ENCODE measurements at places on chromosomes 5 and 9. TPM values are rescaled to one million over a fixed set of nuclear protein-coding genes. Genes with fewer than 3 reads are reported as not detected.

DNA sequence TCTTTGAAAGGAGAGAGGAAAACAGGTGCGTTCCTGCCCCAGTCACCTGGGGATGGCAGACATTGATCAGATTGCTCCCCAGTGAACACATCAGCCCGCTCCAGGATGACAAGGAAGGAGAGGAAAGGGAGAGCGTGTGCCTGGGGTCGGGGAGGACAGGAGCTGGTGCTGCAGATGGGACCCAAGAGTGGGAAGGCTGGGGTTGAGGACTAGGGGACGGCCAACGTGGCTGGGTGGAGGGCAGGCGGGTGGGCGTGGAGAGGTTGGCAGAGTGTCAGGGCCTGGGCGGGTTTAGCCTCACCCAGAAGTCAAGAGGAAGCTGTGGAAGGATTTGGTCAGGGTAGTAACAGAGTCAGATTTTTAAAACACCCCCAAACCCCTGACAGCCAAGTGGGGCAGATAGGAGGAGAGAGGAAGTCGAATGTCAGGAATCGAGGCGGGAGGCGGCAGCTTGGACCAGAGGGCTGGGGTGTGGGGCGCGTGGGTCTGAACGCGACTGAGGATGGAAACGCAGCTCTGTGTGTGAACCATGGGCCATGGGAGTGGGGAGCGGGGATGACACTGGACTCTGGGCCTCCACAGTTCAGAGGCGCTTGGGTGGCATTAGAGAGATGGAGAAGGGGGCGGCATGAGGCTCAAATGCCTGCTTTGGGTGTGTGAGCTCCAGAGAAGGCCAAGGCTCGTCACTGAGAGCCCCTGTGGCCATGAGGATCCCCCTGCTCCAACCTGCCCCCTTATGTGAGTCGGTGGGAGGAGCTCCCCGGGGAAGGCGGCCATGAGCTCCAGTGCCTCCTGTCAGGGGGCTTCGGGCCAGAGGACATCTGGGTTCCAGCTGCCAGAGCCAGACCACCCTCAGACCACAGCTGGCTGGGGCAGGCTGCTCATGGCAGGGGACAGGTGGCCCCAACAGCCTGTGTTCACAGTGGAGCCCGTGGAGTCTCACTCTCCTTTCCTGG, 24.6 kb downstream of the LAMC3 start:
- no peaks in the 10 kb centered on the region for H3K4me1 ChIP-seq
- DNase-seq, result no peak
- H3K36me3 ChIP-seq, result no peaks in the 10 kb centered on the region
- no peak overlapping the region for H3K27ac ChIP-seq
- H3K4me3 ChIP-seq, result no peak overlapping the region
- H3K27me3 ChIP-seq, result no peaks in the 10 kb centered on the region

GRCh38 chr5:121380066-121380465, 471.6 kb upstream of the FTMT start:
- H3K4me1 ChIP-seq, result no peaks in the 10 kb centered on the region
- DNase-seq, result no peak
- no peaks in the 10 kb centered on the region for H3K27me3 ChIP-seq
- H3K4me3 ChIP-seq, result no peak overlapping the region

DNA sequence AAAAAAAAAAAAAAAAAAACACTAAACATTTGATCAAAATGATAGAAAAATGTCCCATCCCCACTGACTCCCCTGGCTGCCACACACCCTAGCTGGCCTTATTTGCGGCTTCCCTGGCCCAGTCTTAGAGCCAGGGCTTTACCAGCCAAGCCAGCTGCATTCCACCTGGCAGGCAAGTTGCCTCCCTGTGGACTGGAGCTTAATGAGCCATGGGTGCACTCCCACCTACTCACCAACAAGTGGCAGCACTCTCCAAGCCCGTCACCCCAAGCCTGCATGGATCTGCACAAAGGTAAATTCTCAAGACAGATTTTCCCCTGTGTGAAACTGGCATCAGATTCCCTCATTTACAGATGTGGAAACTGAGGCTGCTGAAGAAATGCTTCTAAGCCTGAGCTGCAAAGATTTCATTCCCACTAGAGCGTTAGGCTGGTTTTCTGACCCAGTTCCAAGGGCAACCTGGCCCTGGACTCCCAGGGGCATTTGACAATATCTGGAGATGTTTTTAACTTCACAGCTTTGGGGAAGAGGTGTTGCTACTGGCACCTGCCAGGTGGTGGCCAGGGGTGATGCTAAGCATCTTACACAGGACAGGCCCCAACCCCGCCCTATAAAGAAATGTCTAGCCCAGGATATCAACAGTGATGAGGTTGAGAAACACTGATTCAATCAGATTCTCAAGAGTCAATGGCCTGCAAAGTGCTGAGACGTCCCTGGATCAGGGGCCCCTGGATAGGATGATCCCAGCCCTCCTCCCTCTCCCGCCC, 21.9 kb upstream of the VDAC1 start:
- H3K27ac ChIP-seq, result no peak overlapping the region
- DNase-seq, result peak; percentile 91
- H3K36me3 ChIP-seq, result no peaks in the 10 kb centered on the region
- no peak overlapping the region for H3K4me3 ChIP-seq

GRCh38 chr9:35909274-35909673, at the start of gene SPAAR:
Gene SPAAR, plus strand, starts transcription at chr9:35909490. Its CDS starts 974 bp downstream, at chr9:35910464.
- H3K36me3 ChIP-seq, result no peaks in the 10 kb centered on the region
- no peak within 1 kb of the TSS for H3K4me3 ChIP-seq
- peak within 1 kb of the TSS; percentile 60 for H3K27ac ChIP-seq
- peaks cover 20% of the 10 kb centered on the region for H3K4me1 ChIP-seq

DNA sequence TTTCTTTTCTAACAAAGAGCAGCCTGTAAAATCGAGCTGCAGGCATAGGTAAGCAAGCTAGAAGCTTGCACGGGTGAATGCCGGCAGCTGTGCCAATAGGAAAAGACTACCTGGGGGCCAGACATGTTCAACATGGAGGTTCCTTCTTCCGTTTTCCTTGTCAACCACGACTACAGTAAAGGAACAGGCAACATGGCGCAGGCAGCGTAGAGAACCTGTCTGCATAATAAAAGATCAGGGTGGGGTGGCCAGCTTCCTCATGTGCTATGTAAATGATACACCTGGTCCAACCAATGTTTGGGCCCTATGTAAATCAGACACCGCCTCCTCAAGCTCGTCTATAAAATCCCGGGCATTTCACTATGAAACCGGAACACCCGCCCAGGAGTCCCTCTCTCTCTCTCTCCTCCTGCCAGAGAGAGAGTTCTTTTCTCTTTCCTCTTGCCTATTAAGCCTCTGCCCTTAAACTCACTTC, 103.8 kb upstream of the LIFR start:
- DNase-seq, result peak; percentile 85
- no peak overlapping the region for H3K4me3 ChIP-seq
- H3K4me1 ChIP-seq, result no peaks in the 10 kb centered on the region
- H3K36me3 ChIP-seq, result no peaks in the 10 kb centered on the region

Gene ADAMTS19
- total RNA-seq, result 27.4 TPM

DNA sequence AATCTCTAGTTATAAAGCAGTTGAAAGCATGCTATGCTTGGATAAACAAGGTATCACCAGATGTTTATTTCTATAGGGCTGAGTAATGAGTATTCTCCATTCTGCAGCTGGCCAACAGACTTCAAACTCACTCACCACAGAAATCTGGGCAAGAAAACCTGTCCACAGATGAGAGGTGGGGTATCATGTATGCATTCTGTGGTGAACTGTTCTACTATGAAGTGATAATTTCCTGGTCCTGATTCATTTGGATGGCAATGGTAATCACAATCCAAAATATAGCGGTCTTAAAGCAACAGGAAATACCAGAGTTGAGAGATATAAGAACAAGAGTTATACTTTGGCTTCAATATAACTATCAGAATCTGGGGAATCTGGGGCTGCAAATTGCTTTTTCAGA, 65.9 kb upstream of the EFNA5 start:
- DNase-seq, result no peak
- H3K36me3 ChIP-seq, result no peaks in the 10 kb centered on the region
- H3K4me1 ChIP-seq, result no peaks in the 10 kb centered on the region
- no peak overlapping the region for H3K27ac ChIP-seq
- no peak overlapping the region for H3K4me3 ChIP-seq

GRCh38 chr5:149423794-149424268, 44.7 kb upstream of the IL17B start:
- H3K4me3 ChIP-seq, result no peak overlapping the region
- no peak for DNase-seq
- 0 out of 2 replicates have a peak overlapping the region, but pooled peaks have one; percentile 76 for H3K27ac ChIP-seq
- peaks cover 31% of the 10 kb centered on the region for H3K4me1 ChIP-seq

- H3K27me3 ChIP-seq, result peaks cover 3% of the 10 kb centered on the region
- H3K4me3 ChIP-seq, result no peak overlapping the region
- H3K4me1 ChIP-seq, result peaks cover 3% of the 10 kb centered on the region
- H3K36me3 ChIP-seq, result no peaks in the 10 kb centered on the region
- DNase-seq, result no peak
Observed at GRCh38 chr5:132251220-132251725, 6.2 kb upstream of the PDLIM4 start.
